ENCODE measurements at places on chromosomes 6 and 20.

DNA sequence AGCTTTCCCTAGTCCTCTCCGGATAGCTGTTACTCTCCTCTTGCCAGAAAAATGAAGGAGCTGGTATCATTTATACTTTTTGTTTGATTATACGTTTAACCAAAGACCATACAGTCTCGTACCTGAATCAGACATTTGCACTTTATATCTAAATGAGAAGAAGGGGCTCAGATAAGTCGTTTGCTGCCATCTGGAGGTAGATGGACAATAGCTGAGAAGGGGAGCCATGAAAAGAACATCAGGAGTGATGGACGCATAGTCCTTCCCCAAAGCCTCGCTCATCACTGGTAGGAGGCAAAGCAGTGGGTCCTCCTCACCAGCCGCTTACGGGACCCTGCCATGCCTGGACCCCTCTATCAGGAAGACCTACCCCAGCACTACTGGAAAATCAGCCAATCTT is 45.4 kb downstream of the RPF2 start:
- no peak for DNase-seq

DNA sequence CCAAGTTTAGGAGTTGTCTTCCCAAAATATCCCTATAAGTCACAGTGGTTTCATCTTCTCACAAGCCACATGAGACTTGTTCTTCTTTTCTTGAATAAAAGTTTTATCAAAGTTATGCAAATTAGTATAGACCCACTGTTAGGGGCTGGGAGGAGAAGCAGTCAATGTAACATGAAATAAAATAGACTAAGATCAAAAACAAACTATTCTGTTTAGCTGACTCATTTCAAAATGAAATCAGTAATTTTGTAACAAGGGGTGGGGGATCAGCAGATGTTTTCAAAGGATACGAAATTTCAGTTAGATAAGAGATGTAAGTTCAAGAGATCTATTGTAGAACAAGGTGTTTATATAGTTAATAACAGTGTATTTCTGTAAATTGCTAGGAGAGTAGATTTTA is 339.6 kb upstream of the PRDM1 start:
- DNase-seq, result no peak

GRCh38 chr6:150880336-150880735 is 14.8 kb downstream of the MTHFD1L start:
- no peak for DNase-seq

DNA sequence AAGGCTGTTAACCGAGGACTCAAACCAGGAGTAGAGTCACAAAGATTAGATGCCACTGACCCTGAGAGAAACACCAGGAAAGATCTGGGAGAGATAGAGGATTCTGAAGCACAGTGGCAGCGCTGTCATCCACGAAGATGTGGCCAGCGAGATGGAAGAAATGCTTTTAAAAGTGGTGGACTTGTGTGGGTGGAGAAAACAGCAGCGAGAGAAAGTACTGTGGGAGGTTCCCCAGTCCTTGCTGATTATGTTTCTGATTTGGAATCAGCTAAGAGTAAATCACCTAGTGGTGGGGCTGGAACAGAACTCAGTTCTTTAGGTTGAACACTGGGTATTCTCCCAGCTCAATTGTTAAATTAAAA is 435 bp upstream of the ZNF322 start:
- DNase-seq, result peak; percentile 0

- DNase-seq, result no peak
Observed at GRCh38 chr6:158253248-158253647, 59.0 kb upstream of the TULP4 start.
